ENCODE measurements at places on chromosomes 2 and 18. TPM values are rescaled to one million over a fixed set of nuclear protein-coding genes. Genes with fewer than 3 reads are reported as not detected.

The DQX1 gene
- total RNA-seq, result 0.55 TPM

DNA sequence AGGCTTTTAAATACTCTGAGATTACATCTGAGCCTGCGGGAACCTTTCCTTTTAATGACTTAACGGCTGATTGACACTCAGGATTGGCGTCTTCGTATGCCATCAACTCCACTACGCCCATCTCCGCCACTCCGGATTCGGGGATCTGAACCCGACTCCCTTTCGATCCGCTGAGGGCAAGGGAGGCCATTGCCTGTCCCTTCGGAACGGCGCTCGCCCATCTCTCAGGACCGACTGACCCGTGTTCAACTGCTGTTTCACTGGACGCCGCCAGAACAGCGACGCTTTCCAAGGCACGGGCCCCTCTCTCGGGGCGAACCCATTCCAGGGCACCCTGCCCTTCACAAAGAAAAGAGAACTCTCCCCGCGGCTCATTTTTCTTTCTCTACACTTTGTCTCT lies 90.4 kb downstream of the PID1 start:
- DNase-seq, result no peak

The SERPINB11 gene
- not detected for total RNA-seq

The FOXD4L1 gene
- total RNA-seq, result 0.17 TPM

GRCh38 chr18:23694637-23695430 lies 5.6 kb downstream of the LAMA3 start:
- DNase-seq, result no peak

- no peak for DNase-seq
Observed at GRCh38 chr2:25453199-25453905, 111.6 kb upstream of the DNMT3A start.

The ASB18 gene
- total RNA-seq, result not detected

The NYAP2 gene
- total RNA-seq, result not detected

DNA sequence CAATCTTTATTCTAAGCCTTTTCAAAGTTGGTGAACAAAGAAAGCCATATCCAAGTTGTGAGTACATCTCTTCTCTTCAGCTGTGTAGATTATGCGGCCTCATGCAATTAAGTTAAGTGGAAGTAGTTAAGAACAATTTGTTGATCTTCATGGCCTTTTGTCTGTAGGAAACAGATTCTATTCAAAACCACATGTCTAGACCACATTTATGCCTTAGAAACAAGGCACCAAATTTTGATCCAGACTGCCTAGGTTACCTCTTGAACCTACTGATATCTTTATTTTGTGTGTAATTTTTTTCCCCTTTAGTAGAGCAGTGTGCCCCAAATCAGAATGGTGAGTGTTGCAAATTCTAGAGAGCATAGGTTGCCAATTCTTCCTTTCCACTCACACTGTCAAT lies 101.6 kb upstream of the CERS6 start:
- no peak for DNase-seq

The TMEM37 gene
- not detected for total RNA-seq

The MSH6 gene
- total RNA-seq, result 62.7 TPM

DNA sequence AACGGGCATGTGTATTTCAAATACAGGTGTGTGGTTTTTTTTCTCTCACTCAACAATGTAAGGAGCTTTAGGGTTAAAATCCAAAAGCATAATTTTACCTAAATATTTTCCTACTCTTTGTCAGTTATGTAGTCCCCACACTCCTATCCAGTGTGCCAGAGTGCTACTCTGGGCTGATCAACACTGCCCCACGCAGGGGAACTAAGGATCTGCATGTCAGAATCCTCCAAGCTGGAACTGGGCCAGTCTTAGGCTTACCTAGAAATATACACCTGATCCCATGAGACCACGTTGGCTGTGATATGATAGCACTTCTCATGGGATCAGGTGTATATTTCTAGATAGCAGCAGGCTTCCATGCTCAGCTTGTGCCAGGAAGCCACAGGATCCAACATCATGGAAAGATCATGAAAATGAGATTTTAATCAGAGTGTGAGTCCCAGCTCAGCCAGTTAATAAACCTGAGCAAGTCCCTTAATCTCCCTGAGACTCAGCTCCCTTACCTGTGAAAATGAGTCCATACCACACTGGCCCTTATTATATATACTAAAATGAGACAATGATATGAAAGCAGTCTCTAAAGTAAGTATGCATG lies 29.7 kb downstream of the CCDC141 start:
- no peak for DNase-seq

DNA sequence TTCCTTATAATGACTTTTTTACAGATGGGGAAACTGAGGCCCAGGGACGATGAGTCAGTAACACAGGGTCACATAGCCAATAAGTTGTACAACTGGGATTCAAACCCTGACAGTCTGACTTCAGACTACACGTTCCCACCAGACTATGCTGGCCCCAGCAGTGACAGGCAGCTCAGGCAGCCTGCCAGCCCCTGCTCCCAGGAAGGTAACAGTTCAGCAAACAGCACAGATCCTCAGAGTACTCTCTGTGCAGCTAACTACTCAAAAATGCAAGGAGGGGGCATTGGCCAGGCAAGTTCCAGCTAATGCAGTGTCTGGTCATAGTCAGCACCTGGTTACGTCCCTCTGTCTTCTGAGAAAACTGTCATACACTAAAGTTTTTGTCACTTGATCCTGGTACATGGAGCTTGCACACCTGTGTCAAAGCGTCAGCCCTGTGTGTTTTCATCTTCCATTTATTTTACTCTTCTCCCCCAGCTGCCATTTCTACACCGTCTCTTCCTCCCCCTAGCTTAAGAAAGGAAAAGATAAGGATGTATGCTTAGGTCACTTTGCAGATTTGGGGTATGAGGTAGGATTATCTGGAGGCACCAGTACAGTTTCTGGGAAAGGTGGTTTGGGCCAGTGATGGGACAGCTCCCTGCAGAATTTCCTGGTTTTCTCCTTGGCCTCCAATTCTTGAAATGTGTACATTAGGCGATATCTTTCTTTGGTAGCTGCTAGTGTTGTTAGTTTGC lies 4.5 kb downstream of the SMARCAL1 start:
- DNase-seq, result no peak

DNA sequence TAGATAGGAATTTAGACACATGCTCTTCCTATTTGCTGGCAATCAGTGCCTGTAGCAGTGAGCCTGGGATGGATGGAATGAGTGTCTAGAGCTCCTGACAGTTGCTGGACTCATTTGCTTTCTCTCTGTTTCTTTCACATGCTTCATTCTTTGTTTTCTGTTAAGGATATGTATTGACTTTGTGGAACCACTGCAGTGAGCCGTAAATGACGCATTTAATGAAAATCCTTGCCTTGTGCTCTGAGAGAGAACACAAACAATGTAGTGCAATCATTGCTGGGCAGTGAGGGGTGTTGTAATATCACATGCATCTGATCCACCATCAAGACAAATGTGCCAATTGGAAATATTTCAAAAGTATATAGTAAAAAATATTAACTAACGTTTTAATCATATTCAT lies 25.2 kb upstream of the CDH20 start:
- DNase-seq, result no peak

- no peak for DNase-seq
Observed at GRCh38 chr18:8455661-8456614, 153.3 kb upstream of the RAB12 start.

GRCh38 chr2:107418708-107419107 lies 408.0 kb upstream of the RGPD4 start:
- no peak for DNase-seq

The CDH20 gene
- not detected for total RNA-seq

GRCh38 chr2:61538920-61539520 lies 864 bp upstream of the XPO1 start:
- DNase-seq, result no peak

- no peak for DNase-seq
Observed at GRCh38 chr2:229403296-229403695, 132.2 kb upstream of the PID1 start.

GRCh38 chr2:71787476-71788185 lies 334.3 kb downstream of the DYSF start:
- no peak for DNase-seq

DNA sequence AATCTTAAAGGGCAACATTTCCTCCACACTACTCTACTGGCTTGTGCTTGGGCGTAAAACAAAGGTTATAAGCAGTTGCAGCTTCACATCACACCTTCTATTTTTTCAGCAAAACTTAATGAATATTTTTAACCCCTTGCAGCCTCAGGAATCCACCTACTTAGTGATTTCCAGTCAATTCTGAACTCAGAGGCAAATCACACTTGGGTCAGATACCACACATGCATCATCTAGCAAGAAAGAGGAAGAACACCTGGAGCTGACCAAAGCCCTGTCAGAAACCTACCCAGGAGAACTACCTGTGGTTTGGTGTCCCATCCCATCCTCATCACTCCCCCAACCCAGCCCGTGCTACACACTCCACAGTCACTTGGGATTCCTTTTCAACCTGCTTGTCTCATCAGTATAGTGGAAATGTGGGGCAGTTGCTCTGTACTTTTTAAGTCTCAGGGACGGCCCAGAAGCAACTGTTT lies 25.5 kb downstream of the PIAS2 start:
- DNase-seq, result no peak

DNA sequence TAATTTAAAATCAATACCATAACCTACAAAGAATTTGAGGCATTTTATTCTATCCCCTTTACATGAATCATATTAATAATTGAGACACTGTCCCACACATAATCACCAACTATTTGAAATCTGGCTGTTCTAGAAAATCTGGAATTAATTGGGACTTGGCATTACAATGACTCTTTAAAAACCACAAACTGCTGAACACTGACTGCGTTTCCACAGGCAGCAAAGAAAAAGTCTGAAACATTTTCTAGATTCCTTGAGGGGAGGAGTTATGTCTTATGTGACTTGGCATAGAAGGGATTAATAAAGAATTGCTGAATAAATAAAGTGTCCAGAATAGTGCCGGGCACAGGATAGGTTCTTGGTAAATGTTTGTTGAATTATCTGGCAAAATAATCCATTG lies 61.4 kb downstream of the GPR39 start:
- no peak for DNase-seq

- DNase-seq, result peak; percentile 47
Observed at GRCh38 chr18:12422936-12423335, 15.2 kb downstream of the PRELID3A start.

GRCh38 chr2:11009891-11010290 lies 98.2 kb downstream of the KCNF1 start:
- DNase-seq, result no peak

DNA sequence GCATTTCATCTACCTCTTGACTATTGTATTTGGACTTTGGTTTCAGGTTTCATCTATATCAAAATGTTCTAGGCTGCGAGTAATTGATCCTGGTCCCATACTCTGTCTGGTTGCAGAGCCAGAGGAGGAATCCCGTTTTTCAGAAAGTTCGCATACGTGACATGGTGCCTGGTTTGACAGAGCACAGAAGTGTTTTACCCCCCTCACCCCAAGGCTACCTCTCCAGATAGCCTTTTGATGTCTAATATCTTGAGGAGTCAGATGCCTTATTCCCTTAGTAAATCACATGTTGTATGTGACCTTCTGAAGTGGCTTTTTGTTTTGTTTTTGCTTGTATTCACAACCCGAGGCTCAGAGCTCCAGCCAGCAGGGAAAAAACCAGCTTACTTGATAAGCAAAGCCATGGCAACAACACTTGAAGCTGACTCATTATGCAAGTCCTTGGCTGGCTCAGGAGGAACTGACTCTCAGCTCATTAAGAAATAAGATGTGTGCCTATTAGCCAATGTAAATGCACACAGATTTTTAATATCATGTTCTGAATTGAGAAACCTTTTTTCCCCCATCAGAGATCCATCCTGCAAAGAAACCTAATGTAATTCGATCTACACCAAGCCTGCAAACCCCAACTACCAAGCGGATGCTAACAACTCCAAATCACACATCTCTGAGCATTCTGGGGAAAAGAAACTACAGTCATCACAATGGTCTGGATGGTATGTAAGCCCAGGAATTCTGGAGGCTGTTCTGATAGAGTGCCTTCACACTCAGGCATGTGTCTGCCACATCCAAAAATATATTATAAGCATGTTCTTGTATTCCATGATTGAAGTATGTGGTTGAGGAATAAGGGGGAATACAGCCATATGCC lies 41.4 kb downstream of the OXER1 start:
- DNase-seq, result no peak

GRCh38 chr2:28356095-28356911 lies 36.4 kb upstream of the FOSL2 start:
- DNase-seq, result peak; percentile 59

GRCh38 chr2:232981356-232981755 lies 31.7 kb downstream of the NGEF start:
- DNase-seq, result no peak

- DNase-seq, result no peak
Observed at GRCh38 chr2:12207491-12207890, 461.1 kb downstream of the LPIN1 start.

- DNase-seq, result no peak
Observed at GRCh38 chr2:207938886-207939285, 86.4 kb downstream of the PLEKHM3 start.

GRCh38 chr2:8487461-8487932 lies 194.4 kb upstream of the ID2 start:
- DNase-seq, result no peak

DNA sequence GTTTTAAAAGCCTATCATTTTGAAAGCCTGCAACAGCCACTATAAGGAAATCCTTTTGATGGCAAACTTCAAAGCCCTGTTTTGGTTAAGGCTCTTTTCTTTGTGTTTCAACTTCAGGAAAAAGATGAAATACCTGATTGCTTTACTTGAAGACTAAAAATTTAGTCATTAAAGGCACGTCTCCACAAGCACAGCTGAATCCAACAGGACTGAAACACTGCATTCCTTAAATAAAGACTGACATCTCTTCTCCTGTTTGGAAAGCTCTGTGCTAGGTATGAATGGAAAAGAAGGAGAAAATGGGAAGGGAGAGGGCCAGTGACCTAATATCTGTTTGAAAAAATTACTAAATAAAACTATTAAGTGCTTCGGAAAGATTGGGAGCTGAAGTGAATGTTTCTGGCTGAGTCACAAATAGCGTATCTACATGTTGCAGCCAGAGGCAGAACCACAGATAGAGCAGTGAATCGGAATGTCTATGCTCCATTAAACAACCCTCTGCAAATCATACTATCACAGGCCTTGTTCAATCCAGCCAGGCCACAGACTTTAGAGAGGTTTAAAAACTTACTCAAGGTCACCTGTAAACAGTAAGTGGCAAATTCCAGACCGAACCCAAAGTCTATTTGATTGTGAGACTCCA lies 21.1 kb upstream of the RALBP1 start:
- no peak for DNase-seq

DNA sequence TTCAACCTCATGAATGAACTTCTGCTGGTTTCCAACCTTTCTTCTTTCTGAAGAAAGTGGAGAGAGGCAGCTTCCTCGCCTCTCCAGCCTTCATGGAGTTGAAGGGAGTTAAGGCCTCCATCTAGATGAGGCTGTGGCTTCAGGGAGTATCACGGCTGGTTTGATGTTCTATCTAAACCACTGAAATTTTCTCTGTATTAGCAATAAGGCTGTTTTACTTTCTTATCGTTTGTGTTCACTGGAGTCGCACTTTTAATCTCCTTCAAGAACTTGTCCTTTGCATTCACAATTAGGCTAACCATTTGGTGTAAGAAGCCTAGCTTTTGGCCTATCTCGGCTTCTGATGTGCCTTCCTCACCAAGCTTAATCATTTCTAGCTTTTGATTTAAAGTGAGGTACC lies 19.9 kb upstream of the CTDP1 start:
- no peak for DNase-seq

GRCh38 chr2:50613161-50613560 lies 418.8 kb downstream of the NRXN1 start:
- DNase-seq, result no peak

- DNase-seq, result no peak
Observed at GRCh38 chr2:10547663-10548376, 99.7 kb upstream of the ODC1 start.

- no peak for DNase-seq
Observed at GRCh38 chr2:25387876-25388449, 46.2 kb upstream of the DNMT3A start.

Data from natural killer cell treated with Interleukin-12 subunit alpha and Interleukin-12 subunit beta and Interleukin-15 and Interleukin-18, amount 100 ng/mL, for 72 hours (primary cell).